CD4-positive, alpha-beta T cell treated with Interleukin-4 for 1 hour (primary cell): ENCODE measurements at places on chromosomes 4 and X.

- DNase-seq, result no peak
Measured at GRCh38 chr4:16439768-16440167, 213.5 kb upstream of the TAPT1 start.

DNA sequence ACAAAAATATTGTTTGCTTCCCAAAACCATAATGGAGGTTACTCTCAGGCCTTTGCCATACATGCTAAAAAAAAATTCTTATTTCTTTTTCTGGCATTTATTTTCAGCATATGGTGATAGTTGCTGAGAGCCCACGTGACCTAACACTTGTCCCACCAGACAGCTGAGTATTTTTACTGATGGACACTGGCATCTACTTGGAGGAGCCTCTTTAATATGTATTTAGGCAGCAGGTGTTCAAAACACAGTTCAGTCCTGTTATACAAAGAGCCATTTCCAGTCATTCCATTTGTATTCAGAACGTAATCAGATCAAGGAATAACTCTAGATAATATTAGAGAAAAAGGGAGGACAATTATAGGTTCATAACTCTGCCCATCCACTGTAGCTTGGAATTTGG, 95.5 kb downstream of the CXCL13 start:
- DNase-seq, result no peak

DNA sequence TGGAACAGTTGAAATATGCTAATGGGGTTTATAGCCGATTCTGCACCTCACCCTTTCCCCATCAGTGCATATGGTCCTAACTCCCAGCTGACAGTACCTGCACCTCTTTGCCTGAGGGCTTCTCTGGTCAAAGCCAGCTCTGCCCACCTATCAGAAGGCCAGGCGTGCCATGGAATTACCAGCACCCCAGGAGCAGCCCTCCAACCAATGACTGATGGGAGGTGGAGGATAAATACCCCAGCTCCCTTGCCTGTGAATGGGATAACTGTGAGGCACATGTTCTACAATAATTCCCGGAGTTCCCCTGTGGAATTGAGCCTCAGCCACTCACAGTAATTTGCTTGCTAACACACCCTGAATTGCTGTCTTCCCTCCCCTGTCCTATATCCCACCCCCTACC, 572.0 kb downstream of the BCOR start:
- no peak for DNase-seq

- no peak for DNase-seq
Measured at GRCh38 chr4:163693211-163693610, 198.7 kb downstream of the TMA16 start.

DNA sequence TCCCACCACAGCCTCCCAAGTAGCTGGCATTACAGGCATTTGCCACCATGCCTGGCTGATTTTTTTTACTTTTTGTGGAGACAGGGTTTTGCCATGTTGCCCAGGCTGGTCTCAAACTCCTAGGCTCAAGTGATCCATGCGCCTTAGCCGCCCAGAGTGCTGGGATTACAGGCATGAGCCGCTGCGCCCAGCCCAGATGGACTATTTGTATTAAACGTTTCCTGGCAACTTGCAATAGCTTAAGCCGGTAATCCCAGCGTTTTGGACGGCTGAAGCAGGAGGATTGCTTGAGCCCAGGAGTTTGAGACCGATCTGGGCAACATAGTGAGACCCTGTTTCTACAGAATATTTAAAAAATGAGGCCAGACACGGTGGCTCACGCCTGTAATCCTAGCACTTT, 18.4 kb downstream of the UBE2K start:
- no peak for DNase-seq

- no peak for DNase-seq
Measured at GRCh38 chr4:146333187-146333894, 119.0 kb downstream of the REELD1 start.

DNA sequence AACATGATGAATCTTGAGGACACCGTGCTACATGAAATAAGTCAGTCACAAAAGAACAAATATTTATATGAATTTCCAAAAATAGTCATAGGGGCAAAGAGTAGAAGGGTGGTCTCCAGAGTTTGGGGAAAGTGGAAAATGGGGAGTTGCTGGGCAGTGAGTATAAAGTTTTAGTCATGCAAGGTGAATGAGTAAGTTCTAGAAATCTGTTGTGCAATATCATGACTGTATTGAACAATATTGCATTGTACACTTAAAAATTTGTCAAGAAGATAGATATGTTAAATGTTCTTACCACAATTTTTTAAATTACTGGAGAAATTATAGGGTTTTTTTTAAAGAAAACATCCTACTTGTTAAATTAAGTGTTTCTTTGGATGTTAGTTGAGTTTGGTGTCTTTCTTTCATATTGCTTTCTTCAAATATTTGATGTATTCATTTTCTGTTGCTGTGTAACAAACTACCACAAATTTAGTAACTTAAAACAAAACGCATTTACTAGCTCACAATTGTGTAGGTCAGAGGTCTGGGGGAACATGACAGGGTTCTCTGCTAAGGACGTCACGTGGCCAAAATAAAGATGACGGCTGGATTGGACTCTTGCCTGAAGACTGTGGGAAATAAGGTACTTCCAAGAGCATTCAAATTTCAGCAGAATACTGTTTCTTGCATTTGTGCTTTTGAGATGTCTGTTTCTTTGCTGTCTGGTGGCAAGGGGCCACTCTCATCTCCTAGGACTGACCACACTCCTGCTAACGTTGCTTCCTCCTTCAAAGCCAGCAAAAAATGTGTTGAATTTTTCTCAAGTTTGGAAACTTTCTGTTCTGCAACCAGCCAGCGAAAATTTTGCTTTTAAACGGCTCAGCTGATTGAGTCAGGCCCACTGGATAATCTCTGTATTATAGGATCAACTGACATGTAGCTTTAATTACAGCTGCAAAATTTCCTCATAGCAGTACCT, 76.7 kb downstream of the CPEB2 start:
- DNase-seq, result no peak

- DNase-seq, result no peak
Measured at GRCh38 chr4:36313703-36314102, 32.3 kb downstream of the DTHD1 start.

GRCh38 chr4:169859366-169860216, 101.8 kb upstream of the HPF1 start:
- DNase-seq, result no peak

GRCh38 chr4:82429728-82430192, 502 bp downstream of the HNRNPDL start:
- peak; percentile 78 for DNase-seq

- peak; percentile 20 for DNase-seq
Measured at GRCh38 chrX:16914058-16914457, 32.4 kb upstream of the REPS2 start.

GRCh38 chr4:124414276-124415040, 298.1 kb downstream of the ANKRD50 start:
- DNase-seq, result no peak

DNA sequence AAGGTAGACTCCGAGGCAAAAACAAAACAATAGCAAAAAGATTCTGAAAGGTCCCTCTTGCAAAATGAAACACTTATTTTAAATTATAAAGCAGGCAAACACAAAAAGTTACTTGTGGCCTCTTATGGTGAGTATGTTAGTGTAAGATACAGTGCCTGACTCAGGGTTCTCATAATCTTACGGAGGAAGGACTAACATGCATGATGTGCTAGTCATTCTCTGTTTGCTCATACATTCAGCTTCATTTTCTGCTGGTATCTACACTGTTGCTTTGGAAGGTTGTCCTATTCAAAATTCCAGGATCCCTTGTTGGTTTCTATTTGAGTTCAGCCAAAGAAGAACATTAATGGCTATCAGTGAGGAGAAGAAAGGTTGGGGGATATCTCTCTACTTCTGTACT, 249.1 kb upstream of the FAM47A start:
- DNase-seq, result no peak

- DNase-seq, result no peak
Measured at GRCh38 chrX:25154168-25154567, 138.4 kb upstream of the ARX start.

- no peak for DNase-seq
Measured at GRCh38 chr4:26648260-26648659, 64.4 kb downstream of the TBC1D19 start.

DNA sequence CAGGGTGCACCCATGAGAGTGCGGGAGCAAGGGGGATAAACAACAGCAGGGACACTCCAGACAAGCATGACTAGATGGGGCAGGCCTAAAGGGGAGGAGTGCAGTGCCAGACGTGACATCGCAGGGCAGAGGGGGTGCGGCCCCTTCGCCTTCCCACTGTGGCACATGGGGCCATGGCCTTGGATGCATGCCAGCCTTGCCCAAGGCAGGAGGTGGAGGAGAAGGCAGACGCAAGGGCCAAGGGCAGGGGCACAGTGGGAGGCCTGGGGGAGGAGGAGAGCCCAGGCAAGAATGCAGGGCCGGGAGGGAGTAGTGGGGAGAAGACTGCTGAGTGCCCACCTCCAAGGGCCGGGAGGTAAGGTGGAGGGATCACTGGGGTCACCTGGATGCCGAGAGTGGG, 21.6 kb downstream of the PNMA6E start:
- DNase-seq, result no peak

DNA sequence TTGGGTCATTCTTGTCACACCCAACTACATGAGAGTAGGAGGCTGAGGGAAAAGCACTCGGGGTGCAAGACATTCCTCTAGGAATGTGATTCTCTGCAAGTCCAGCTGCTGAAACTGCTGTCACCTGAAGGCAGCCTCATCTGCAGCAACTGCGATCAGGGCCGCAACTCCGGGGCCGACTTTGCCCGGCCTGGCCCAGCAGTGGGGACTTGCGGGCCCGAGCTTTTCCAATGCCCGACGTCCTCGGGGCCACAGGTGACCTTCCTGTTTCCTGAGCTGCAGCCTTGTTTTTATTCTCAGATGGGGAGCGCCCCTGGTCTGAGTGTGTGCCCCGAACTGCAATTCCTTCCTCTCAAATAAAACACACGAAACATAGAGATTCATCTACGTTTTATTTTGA, 104.7 kb upstream of the NKX1-1 start:
- no peak for DNase-seq

- DNase-seq, result no peak
Measured at GRCh38 chr4:168587411-168588125, 90.7 kb downstream of the PALLD start.

GRCh38 chrX:35244088-35244741, 301.6 kb downstream of the FAM47B start:
- no peak for DNase-seq

DNA sequence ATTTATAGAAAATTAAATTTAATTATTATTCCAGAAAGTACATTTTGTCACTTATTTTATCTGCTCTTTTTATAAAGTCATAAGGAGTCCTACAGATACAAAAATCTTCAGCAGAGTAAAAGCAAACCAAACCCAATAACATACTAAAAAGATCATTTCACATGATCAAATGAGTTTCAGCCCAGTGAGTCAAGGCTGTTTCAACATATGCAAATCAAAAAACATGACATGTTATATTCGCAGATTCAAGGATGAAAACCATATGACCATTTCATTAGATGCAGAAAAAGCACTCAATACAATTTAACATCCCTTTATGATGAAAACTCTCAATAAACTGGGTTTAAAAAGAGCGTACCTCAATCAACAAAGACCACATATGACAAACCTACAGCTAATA, 214.3 kb downstream of the FAT4 start:
- no peak for DNase-seq

DNA sequence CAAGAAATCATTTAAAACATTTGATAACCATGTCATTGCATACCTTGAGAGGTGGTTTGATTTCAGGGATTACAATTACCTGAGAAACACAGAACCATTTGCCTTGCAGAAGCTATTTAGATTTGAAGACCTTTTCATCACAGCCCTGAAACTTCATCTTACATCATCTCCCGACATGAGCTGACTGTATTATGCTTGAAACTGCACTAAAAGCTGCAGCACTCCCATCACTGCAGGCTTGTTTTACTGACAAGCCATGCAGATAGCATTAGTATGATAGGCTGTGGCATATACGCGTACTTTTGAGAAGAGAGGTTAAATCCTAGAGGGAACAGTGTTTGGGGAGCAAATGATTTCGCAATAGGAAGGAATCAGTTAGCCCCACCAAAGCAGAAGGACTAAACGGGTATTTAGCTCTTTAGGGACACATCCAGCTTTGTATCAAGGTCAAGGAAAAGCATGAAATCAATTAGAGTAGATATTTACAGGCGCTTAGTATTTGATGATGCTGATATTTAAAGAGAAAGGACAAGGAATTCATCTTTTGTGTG, 133.2 kb upstream of the DIAPH2 start:
- DNase-seq, result no peak

DNA sequence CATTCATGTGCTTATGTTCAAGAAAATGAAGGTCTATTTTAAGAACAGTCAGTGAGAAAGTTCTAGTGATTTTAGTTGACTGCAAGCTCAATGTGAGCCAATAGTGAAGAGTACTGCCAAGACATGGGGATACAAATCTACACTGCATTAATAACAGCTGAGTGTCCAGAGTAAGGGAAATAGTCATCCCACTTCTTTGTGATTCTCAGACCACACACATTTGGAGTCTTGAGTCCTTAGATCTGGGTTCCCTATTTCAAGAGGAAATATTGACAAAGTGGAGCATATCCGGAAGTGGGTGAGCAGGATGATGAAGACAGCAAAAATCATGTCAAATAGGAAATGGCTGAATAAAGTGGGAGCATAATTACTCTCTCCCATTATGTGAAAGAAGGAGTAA, 171.1 kb downstream of the LARP7 start:
- DNase-seq, result no peak

- DNase-seq, result peak; percentile 52
Measured at GRCh38 chrX:87900320-87900908, 382.8 kb downstream of the KLHL4 start.

GRCh38 chr4:6095897-6096296, 77.7 kb upstream of the C4orf50 start:
- DNase-seq, result no peak

GRCh38 chrX:72545990-72546389, 26.7 kb downstream of the HDAC8 start:
- DNase-seq, result no peak

DNA sequence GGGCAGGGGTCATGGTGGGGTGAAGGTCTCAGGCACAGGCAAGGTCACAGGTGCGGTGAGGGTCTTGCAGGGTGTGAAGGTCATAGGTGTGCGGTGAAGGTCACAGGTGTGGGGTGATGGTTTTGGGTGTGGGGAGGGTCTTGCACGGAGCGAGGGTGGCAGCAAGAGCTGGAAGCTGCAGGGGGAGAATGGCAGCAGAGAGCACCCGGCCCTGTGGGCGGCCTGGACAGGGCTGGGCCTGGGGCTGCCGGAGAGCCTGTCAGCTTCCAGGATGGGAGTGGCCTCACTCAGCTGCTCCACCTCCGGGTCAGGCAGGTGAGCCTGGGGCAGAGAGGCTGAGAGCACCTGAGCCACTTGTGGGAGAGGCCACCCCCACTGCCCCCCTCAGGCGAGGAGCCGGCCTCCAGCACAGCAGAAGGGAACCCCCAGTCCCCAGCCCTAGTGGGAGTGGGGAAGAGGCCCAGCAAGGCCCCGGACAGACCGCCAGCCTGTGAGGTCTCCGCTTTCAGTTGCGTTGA, 1.5 kb downstream of the MSANTD1 start:
- no peak for DNase-seq

- DNase-seq, result no peak
Measured at GRCh38 chr4:26368685-26369084, 47.9 kb downstream of the RBPJ start.

GRCh38 chr4:189838821-189839497, 101.7 kb upstream of the FRG1 start:
- no peak for DNase-seq
